ENCODE measurements at places on chromosomes 6 and 20. TPM values are rescaled to one million over a fixed set of nuclear protein-coding genes. Genes with fewer than 3 reads are reported as not detected.
A peak's percentile ranks its signal among the peaks of the same experiment; 100 is the strongest.

The SCRT2 gene
- not detected for polyA plus RNA-seq

The TNFRSF21 gene
- polyA plus RNA-seq: 27.2 TPM

The OVOL2 gene
- polyA plus RNA-seq: 2.7 TPM

The LAMA2 gene
- 18.6 TPM for polyA plus RNA-seq

GRCh38 chr6:30100585-30101443, 12.1 kb downstream of the TRIM31 start:
- DNase-seq: peak; percentile 9

DNA sequence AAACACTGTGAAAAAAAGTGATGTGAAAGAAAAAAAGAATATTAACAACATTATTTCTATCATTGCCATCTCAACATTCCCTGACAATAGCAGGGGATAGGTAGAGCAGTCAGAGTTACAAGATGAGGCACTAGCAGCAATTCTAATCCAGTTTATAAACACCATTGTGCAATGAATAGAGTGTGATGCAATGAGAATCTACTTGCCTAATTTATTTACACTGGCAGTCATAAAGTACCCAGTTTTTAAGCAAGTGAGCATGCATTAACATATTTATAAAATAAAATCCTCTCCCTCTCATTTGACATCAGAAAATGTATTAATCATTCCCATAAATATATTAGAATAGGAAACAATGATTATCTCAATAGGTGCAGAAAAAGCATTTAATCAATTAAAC, 2.5 kb upstream of the MANEA start:
- peak; percentile 75 for DNase-seq

DNA sequence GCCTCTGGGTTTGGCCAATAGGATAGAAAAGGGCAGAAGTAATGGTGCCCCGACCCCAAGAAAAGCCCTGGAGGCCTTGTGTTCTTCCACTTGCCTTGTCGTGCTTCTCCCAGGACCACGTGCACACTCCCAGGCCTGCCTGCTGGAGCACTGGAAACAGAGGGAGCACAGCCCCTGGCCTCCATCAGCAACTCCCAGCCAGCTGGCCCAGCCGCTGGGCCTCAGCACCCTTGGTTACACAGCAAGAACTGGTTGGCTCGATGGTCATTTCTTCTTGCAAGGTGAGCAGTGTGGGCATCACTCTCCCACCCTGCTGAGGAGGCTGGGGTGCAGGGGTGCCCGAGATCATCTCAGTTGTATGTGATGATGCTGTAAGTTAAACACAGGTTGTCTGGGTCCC, 69.2 kb upstream of the CST7 start:
- DNase-seq: no peak

GRCh38 chr20:19363476-19363875, 151.0 kb downstream of the SLC24A3 start:
- no peak for DNase-seq

DNA sequence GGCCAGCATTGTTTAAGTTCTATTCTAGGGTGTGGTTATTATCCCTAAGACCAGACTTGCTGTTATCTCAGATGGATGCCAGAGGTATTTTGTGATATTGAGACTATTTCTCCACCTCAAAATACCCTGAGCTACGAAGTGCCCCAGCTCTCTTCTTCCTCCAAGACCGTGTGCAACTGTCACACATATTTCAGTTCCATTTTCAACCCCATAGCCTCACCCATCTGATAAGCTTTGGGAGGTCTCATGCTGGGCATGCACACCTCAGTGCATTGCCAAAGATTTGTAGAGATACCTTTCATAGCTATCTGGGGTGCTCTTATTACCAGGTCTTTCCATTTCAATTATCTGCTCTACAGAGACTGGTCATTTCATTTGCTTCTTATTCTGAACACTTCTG, 815.8 kb upstream of the EYS start:
- no peak for DNase-seq

- peak; percentile 87 for DNase-seq
Measured at GRCh38 chr6:33430991-33431879, 11.4 kb downstream of the SYNGAP1 start.

GRCh38 chr6:132725947-132726607, 12.2 kb upstream of the VNN1 start:
- no peak for DNase-seq

DNA sequence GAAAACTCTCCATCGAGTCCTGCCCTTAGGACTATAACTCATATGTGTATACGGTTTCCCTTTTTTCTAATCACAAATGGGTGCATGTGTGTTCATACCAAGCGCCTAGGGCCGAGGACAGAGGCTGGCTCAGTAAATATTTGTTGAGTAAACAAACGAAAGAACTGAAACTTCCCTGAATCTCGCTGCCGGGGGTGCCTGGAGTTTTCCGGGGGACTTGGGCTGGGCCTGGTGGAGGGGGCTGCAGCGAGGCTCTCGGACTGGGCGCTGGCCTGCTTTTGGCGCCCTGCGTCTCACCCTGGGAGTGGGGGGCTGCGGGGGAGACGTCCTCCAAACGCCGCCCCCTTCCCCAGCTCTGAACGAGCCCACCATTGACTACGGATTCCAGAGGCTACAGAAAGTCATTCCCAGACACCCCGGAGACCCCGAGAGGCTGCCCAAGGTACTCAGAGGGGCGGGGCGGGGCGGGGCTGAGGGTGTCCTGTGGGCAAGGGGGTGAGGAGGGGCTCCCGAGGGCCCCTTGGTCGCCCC, 49.0 kb downstream of the CPXM1 start:
- peak; percentile 42 for DNase-seq
